Activated CD4-positive, alpha-beta memory T cell treated with anti-CD3 and anti-CD28 coated beads for 36 hours (primary cell): ENCODE measurements at places on chromosomes 2 and 18. TPM values are rescaled to one million over a fixed set of nuclear protein-coding genes. Genes with fewer than 3 reads are reported as not detected.

GRCh38 chr2:80517316-80517715 is 212.8 kb upstream of the LRRTM1 start:
- no peaks in the 10 kb centered on the region for H3K27me3 ChIP-seq
- DNase-seq: no peak
- no peaks in the 10 kb centered on the region for H3K36me3 ChIP-seq
- no peak overlapping the region for H3K4me3 ChIP-seq
- no peaks in the 10 kb centered on the region for H3K4me1 ChIP-seq

DNA sequence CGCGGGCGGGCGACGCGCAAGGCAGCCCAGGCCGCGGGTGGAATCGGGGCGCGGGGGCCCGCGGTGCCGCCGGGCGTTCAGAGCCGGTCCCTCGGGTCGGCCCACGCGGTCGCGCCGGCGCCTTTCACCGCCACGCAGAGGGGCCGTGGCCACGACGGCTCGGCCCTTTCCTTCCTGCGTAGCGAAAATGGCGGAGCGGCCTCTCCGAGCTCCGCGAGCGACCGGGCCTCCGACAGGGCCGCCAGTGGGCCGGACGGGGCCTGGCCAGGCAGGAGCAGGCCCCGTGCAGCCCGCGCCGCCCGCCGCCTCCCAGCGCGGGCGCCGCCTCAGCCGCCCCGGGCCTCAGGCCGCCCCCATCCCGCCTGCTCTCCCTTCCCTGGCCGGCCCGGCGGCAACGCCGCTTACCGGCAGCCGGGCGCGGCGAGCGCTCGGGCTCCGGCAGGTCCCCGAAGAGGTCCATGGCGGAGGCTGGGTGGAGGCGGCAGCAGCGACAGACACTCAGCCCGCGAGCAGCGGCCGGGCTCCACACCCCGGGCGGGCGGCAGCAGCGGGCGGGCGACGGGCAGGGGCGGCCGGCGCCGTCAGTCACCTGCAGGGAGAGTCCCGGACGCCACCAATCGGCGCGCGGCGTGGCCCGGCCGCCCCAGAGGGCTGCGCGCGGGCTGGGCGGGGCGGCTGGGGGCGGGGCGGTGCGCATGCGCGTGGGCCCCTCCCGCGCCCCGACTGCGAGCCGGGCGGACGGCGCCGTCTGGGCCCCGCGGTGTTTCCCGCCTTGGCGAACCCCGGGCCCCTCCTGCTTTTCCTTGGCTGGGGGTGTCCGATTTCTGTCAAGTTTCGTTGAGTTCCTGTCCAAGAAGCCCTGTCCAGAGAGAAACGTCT is at the start of gene ILKAP:
Gene ILKAP (minus strand): TSS at position 602 of the 879 bp plus-strand sequence. CDS start 142 bp downstream, at position 460.
- H3K4me3 ChIP-seq: peak within 1 kb of the TSS; percentile 83
- peaks cover 5% of the 10 kb centered on the region for H3K36me3 ChIP-seq
- peak; percentile 91 for DNase-seq
- peak within 1 kb of the TSS; percentile 84 for H3K27ac ChIP-seq
- H3K27me3 ChIP-seq: no peaks in the 10 kb centered on the region
- H3K4me1 ChIP-seq: peaks cover 47% of the 10 kb centered on the region

GAL3ST2 gene
- 0.65 TPM for total RNA-seq

DNA sequence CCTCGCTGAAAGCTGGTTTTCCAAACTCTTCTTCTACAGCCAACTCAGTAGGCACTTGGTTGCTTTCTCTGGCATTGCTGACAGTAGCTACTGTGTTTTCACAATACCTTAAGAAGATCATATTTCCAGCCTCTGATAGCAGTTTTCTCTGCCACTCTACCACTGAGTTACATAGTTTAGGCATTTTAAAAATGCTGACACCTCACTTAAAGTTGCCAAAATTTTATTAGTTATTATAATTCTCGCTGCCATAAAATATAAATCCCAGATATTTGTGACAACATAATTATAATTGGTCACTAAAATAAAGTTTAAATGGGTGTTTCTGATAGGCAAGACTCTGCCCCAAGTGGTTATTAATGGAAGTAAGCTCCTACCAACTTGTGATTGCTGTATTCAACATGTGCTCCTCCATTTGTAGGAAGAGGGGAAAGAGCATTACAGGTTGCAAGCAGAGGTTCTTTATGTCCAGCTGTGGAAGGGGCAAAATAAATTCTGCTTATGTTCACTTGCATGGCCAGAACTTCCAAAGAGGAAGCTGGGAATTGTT is 1202.8 kb downstream of the CNTNAP5 start:
- H3K27ac ChIP-seq: no peak overlapping the region
- no peak for DNase-seq
- no peaks in the 10 kb centered on the region for H3K4me1 ChIP-seq
- no peaks in the 10 kb centered on the region for H3K36me3 ChIP-seq

- no peaks in the 10 kb centered on the region for H3K27me3 ChIP-seq
- no peaks in the 10 kb centered on the region for H3K36me3 ChIP-seq
- peak; percentile 66 for DNase-seq
- peak overlapping the region; percentile 64 for H3K4me3 ChIP-seq
These were observed 725 bp upstream of the ANKRD53 start for GRCh38 chr2:70977605-70978205.

ASXL3 gene
- total RNA-seq: not detected

GRCh38 chr18:8084160-8084559 is 517.0 kb downstream of the PTPRM start:
- no peaks in the 10 kb centered on the region for H3K4me1 ChIP-seq
- H3K4me3 ChIP-seq: no peak overlapping the region
- H3K27ac ChIP-seq: no peak overlapping the region
- H3K36me3 ChIP-seq: no peaks in the 10 kb centered on the region
- no peak for DNase-seq
- H3K27me3 ChIP-seq: no peaks in the 10 kb centered on the region

STAT1 gene
- total RNA-seq: 309 TPM

DNA sequence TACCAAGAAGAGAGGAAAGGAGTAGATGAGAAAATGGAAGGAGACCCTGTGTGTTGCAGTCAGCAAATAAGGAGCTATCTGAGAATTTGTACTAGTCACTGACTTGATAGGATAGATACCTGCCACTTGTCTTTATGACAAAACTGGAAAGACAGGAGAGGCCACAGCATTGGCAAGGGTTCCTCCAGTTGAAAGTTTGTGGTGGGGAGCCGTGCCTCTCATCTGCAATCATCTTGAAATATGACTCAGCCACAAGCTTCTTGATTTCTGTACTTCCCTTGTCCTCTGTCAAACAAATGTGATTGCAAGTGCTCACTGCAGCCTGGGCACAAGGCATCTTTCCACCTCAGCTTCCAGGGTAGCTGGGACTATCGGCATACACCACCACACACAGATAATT is 99.1 kb downstream of the GREB1L start:
- H3K4me3 ChIP-seq: no peak overlapping the region
- no peaks in the 10 kb centered on the region for H3K36me3 ChIP-seq
- peaks cover 3% of the 10 kb centered on the region for H3K27me3 ChIP-seq

BOLL gene
- total RNA-seq: not detected

CXCR1 gene
- total RNA-seq: not detected

MC4R gene
- not detected for total RNA-seq

DNA sequence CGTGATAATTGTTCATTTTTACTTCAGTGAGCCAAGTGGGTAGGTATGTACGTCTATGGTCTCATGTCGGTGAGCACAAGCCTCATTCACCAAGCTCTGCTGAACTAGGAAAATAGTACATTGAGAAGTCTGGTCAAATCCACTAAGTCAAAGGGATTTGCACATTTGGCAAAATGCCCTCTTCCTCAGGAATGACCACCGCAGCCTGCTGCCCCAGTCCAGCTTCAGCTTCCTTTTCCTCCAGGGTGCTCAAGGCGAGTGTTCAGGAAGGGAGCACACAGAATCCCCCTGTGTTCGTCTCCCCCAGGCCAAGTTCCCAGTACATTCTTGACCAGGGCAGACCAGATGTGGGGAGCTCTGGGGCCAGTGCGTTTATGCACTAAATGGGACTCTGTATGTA is 23.0 kb downstream of the TCF7L1 start:
- no peaks in the 10 kb centered on the region for H3K27me3 ChIP-seq
- DNase-seq: no peak
- H3K27ac ChIP-seq: no peak overlapping the region
- H3K4me3 ChIP-seq: no peak overlapping the region
- H3K36me3 ChIP-seq: no peaks in the 10 kb centered on the region
- H3K4me1 ChIP-seq: no peaks in the 10 kb centered on the region

GRCh38 chr2:11642972-11643371 is 27.0 kb downstream of the NTSR2 start:
- no peak overlapping the region for H3K27ac ChIP-seq
- H3K4me1 ChIP-seq: no peaks in the 10 kb centered on the region
- no peak overlapping the region for H3K4me3 ChIP-seq
- DNase-seq: no peak
- H3K36me3 ChIP-seq: no peaks in the 10 kb centered on the region

DNA sequence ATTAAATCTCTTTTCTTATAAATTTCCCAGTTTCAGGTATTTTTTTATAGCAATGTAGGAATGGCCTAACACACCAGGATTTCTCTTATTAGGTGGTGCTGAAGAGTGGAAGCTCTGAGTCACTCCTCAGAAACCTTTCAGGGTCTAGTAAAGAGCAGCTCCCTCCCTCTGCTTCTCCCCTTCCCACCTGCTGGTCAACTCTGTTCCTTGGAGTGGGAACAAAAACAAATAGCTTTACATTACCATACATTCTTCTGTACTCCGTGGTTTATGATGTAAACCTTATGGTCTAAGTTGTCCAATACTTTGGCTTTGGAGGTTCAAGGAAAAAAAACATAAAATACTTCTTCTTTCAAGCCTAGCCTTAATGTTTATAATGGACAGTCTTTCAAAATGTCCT is 2.7 kb upstream of the IL1R1 start:
- no peak for DNase-seq
- H3K27ac ChIP-seq: peak overlapping the region; percentile 70
- peaks cover 42% of the 10 kb centered on the region for H3K36me3 ChIP-seq
- no peak overlapping the region for H3K4me3 ChIP-seq
- peaks cover 31% of the 10 kb centered on the region for H3K27me3 ChIP-seq
